ENCODE measurements at places on chromosomes 7 and 10. TPM values are rescaled to one million over a fixed set of nuclear protein-coding genes. Genes with fewer than 3 reads are reported as not detected.

TDRD1 gene
- polyA plus RNA-seq = not detected

PSD gene
- polyA plus RNA-seq = 1.6 TPM

MMP21 gene
- polyA plus RNA-seq = not detected

GDF2 gene
- not detected for polyA plus RNA-seq

TMEM213 gene
- polyA plus RNA-seq = not detected

SLC26A5 gene
- polyA plus RNA-seq = not detected

NRCAM gene
- 0.47 TPM for polyA plus RNA-seq

H2BK1 gene
- polyA plus RNA-seq = not detected

GTF2IRD1 gene
- polyA plus RNA-seq = not detected

COL1A2 gene
- 0.41 TPM for polyA plus RNA-seq

PAPOLB gene
- polyA plus RNA-seq = not detected

AMPH gene
- not detected for polyA plus RNA-seq

SMO gene
- polyA plus RNA-seq = not detected

MNX1 gene
- not detected for polyA plus RNA-seq

THSD7A gene
- polyA plus RNA-seq = not detected

OR2A1 gene
- polyA plus RNA-seq = not detected

GIMAP5 gene
- polyA plus RNA-seq = 0.92 TPM

SRGN gene
- 38.5 TPM for polyA plus RNA-seq

ICA1 gene
- polyA plus RNA-seq = not detected

C10orf71 gene
- polyA plus RNA-seq = not detected

AGBL3 gene
- not detected for polyA plus RNA-seq

ZNF518A gene
- polyA plus RNA-seq = 8.2 TPM

SAP25 gene
- polyA plus RNA-seq = not detected

TOMM7 gene
- 292 TPM for polyA plus RNA-seq

NODAL gene
- not detected for polyA plus RNA-seq

IDI2 gene
- not detected for polyA plus RNA-seq

CREB5 gene
- polyA plus RNA-seq = not detected

RHEB gene
- 41.8 TPM for polyA plus RNA-seq

NAT16 gene
- polyA plus RNA-seq = not detected

SLC13A1 gene
- polyA plus RNA-seq = not detected

BTBD16 gene
- not detected for polyA plus RNA-seq

ABLIM1 gene
- 111 TPM for polyA plus RNA-seq

VSTM4 gene
- not detected for polyA plus RNA-seq

Measured in naive B cell (primary cell).